Kidney (tissue), 22 donors: ENCODE measurements at places on chromosomes 3 and 15. TPM values are rescaled to one million over a fixed set of nuclear protein-coding genes. Genes with fewer than 3 reads are reported as not detected.

- DNase-seq, result peak; percentile 87
Measured at GRCh38 chr15:88904624-88905327, 8.4 kb downstream of the MFGE8 start.

DNA sequence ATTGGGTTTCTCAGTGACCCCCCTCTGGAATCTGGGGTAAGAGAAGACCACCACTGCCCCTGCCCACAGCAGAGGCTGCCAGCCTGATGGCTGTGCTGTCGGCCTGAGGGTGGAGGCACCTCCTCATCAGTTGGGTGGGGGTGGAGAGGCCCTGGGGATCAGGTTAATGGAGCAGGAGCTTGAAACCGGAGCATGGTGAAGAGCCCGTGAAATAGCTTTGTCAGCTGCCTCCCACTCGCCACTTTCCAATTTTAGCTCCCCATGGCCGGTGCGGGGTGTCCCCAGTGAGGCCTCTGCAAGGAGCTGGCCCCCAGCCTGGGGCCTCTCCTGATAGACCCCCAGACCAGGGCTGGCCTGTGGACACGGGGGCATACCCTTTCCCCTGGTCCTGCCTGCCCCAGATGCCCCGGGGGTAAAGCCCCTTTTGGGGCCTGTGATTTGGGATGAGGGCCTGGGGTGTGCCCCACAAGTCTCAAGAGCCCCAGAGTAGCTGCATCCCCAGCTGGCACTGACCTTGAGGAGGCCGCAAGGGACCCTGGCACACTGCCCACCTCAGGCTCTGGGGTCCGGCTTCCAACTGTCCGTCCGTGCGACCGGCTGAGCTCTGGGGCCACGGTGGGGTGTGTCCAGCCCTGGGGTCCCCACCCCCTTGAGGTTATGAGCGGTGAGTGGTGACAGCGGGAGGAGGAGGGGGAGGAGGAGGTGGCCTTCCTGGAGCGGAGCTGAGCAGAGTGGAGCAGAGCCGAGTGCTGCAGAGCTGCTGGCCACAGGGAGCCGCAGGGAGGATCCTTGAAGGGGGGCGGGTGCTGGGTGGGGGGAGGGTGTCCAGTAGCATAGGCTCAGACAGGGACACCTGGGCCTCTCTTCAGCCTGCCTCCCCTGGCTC lies at the start of gene HHATL:
HHATL (minus strand) TSS at position 733 of the 886 bp plus-strand sequence. CDS start 1,972 bp downstream, outside the sequence.
- peak; percentile 51 for DNase-seq

The TRH gene
- polyA plus RNA-seq, result not detected

The OR5K2 gene
- not detected for polyA plus RNA-seq
